Mesenteric fat pad (tissue), 1 donor: ENCODE measurements at places on chromosomes 3 and 15.
A peak's percentile ranks its signal among the peaks of the same experiment; 100 is the strongest.

DNA sequence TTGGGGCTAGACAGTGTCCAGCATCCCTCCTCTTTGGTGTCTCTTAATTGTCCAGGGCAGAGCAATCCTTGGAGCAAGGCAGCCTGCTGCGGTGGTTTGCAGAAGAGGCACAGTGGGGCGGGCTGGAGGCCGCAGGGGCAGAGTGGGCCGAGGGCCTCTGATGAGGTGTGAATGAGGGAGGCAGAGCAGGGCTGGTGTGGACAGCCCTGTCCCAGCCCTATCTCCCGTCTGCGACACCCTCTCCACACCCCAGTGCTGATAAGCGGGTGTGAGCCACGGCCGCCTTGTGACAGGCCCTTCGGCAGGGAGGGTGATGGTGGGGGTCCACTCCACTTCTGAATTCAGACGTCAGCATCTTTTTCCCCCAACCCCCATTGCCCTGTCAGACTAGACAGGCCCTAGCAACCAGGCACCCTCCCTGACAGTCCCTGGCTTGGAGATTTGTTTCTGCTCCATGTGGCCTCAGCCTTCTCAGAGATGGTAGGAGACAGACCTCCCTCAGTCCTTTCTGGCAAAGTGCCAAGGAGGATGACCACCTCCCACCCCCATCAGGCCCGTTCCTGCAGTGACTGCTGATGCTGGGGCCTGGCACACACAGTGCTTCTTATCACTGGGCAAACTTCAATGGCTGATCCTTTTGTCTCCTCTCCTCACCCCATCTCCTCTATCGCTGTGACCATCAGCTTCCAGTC lies 37.3 kb downstream of the EXOG start:
- DNase-seq, result peak; percentile 77

DNA sequence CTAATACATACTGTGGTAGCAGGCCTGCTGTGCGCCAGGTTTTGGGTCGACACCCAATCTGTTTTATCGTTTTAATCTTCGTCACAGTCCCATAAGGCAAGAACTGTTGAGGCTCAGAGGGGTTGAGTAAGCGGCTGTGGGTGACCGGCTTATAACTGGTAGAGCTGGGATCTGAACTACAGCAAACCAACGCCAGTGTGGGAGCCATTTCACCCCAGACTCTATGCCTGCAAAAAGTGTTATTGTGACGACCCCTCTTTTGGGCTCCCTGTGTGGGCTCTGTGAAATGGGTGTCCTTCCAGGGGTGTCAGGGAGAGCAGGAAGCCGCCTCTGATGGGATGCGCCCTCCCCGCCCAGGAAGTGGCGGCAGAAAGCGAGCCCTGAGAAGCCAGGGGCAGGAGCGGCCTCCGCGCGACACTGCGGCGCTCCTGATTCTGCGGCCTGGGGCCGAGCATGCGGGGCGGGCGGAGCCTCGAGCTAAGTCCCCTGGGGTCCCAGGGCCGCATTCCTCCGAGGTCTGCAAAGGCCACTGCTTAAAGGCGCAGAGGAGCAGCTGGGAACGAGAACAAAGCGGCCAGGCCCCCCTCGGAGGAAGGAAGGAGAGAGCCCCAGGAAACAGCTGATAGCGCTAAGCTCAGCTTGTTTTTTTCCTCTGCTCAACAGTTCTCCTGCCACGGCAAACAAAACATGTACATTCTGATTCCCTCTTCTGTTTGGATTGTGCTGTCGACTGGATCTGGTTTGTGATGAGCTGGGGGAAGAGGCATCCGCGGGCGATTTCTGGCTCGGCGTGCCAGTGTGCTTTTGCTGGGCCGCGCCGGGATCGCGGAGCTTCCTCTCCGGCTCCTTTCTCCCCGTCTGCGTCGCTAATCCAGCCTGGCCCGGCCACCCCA lies 33.9 kb downstream of the GRK7 start:
- no peak for DNase-seq

- no peak for DNase-seq
These were observed 1.6 kb downstream of the RPP25 start for GRCh38 chr15:74955017-74955416.

DNA sequence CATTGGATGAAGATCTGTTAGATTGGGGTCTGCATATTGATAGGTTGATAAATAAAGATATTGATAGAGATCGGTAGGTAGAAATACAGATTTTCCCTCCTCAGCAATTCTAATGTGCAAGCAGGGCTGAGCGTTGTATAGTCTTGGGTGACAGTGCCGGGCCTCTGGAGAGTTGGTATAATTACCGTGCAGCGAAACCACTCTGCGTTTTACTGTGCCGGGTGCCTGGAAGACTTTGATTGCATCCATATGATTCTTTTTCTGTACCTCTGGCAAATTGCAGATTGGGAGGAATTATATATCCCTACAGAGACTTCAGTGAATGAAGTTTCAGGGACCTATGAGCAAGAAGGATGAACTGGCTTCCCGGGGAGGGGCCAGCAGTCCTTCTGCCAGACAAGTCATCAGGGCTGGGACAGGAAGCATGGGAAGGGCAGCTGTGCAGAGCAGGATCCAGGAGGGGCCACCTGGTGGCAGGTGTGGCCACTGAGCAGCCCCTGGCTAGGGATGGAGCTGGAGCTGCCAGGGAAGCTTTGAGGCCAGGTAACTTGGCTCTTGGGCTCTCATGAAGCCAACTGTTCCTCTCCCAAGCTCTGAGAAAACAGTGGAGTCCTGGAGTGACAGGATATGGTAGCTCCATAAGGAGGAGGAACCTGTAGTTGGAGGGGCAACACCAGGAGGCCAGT lies 132.5 kb downstream of the APBA2 start:
- peak; percentile 49 for DNase-seq

DNA sequence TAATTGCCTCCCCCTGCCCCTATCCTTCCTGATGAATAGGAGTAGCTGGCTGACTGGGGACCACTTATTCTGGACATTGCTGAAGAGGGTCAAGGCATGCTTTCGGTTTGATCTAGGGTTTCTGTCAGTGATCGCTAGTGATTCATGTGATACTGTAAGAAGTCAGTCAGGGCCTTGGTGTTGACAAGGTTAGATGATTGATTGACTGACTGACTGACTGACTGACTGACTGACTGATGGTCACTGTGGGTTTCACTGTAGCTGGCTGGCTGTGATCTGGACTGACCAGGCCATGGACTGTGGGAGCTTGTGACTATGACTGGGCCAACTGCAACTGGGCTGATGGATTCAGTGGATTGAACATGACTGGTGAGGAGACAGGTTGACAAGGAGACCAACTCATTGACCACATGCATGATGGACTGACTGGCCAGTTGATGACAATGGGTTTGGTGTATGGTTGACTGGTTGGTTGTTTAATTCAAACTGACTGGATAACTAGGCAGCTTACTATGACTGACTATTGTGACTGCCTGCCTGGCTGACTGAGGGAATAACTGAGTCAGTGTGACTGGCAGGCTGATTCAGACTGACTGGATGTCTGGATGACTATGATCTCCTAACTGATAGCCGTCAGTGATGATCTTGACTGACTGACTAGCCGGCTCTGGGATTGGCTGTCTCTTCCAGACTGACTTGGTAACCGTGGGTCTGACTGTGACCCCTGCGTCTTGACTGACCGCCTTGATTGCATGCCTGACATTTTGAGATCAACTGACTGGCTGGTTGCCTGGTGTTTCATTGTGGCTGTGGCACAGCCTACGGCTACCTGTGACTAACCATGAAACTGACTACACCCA lies 509.9 kb downstream of the SHQ1 start:
- DNase-seq, result peak; percentile 76

GRCh38 chr3:12356996-12357395 lies 68.1 kb downstream of the PPARG start:
- no peak for DNase-seq

DNA sequence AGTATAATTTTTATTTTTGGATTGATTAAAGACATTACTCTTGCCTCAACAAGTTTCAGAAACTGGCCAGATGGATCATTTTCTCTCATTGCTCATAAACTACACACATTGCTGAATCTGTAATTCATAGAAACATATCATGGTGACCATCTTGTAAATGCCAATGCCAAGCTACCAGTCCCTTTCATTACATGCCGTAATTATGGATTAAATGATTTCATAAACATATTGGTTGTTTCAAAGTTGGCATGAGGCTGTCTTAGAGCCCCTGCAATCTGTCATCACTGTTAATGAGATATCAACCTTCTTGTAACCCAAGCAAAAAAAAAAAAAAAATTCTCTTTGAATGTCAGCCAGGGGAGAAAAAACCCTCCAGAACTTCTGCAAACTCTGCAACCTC lies 112.2 kb downstream of the DCLK3 start:
- no peak for DNase-seq

DNA sequence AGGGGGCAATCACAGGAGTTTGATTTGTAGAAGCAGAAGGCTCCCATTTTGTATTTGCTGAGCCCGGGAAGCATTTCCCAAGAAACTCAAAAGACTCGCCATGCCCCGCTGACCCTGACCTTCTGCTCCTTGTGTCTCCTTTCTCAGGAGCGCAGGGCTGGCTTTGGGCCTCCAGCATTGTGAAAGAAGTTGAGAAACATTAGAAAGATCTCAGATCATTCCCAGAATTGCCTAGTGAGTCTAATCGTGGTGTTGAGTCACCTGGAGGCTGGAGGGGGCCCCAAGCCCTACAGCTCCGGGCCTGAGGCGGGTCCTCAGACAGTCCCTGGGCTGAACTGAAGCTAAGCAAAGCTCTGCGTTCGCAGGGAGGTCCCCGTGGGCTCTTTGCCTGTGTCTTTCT lies 10.9 kb upstream of the PIGZ start:
- DNase-seq, result peak; percentile 51

GRCh38 chr15:94610069-94610468 lies 378.7 kb downstream of the MCTP2 start:
- no peak for DNase-seq
